Hematopoietic multipotent progenitor cell treated with erythropoietin and hydrocortisone succinate and interleukin-3 and kit ligand, for 15 days (in vitro differentiated cells): ENCODE measurements at places on chromosomes 3 and 15.

GRCh38 chr15:32952901-32953532 is 235.2 kb downstream of the GREM1 start:
- no peak for DNase-seq

DNA sequence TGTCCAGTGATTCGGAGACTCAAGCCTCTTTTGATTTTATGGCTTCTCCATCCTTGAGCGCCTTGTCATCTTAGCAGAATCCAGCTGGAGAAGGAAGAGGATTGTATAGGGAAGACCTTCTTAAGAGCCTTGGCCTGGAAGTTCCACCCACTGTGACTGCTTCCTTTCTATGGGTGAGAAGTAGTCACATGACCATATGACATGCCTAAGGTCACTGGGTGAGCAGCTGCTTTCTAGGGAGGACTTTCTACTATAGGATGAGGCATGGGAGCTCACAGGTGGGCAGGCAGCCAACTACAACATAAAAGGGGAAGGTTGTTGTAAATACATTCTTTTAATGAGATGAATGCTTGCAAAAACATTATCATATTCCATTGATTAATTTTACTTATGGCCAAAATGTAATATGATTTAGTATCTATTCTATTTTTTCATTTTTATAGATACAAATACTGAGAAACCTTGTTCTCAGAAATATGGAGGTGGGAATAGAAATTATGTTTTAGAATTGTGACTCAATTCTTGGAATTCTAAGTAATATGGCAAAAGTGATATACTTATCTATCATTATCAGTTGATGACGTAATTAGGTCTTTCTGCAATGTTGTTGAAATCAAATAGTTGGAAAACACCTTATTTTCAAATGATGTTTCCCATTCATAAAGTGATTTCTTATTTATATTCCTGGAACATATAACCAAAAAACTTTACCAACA is 53.6 kb upstream of the MINAR1 start:
- peak; percentile 66 for DNase-seq

DNA sequence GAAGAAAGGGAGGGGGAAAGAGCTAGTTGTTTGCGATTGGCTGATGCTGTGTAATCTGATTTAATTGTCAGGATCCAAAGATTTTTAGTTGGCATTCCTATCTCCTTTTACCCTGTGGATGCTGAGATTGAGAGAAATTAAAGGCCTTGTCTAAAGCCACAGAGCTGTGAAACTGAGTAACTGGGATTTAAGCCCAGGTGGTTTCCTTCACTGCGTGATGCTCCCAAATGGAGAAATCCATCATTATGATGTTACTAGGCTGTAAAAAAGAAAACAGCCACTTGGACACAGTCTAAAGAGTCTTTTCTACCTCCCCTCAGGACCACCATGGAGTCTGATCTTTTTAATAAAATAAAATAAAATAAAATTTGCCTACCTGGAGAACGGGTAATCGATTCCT is 883.0 kb upstream of the NR2F2 start:
- no peak for DNase-seq

- DNase-seq = no peak
Measured at GRCh38 chr3:174613173-174613572, 246.0 kb upstream of the NAALADL2 start.

DNA sequence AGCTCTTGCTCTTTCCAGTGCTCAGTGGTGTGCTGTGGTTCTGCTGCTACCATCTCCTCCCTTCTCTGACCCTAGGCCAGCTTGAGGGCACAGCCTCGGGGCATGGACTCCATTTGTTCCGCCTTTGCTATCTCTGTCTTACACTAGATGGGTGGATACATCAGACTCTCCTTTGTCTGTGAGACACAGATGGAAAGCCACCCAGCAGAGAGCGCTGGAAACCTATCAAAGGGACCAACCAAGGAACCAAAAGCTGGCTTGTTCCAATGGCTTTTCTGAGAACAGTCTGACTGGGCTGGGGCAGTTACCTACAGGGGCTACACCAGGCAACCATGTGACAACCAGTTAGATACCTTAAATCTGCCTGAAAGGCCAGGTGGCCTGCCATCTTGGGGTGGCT is 63.8 kb downstream of the NPTN start:
- DNase-seq = peak; percentile 63

DNA sequence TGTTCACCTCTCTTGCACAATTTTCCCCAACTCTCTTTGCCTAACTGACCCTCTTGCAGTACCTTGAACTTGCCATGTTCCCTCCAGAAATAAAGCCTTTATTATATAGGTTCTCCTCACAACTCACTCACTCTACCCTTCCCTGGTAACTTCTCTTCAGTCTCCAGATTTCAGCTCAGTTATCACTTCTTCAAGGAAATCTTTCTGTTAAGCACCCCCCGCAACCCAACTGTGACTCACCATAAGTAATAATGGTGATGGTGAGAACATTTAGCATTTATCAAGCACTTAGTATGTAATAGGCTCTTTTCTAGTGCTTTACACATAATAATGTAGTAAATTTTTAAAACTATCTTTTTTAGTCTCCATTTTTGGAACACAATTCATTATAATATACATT is 8.1 kb upstream of the OR5K1 start:
- no peak for DNase-seq

DNA sequence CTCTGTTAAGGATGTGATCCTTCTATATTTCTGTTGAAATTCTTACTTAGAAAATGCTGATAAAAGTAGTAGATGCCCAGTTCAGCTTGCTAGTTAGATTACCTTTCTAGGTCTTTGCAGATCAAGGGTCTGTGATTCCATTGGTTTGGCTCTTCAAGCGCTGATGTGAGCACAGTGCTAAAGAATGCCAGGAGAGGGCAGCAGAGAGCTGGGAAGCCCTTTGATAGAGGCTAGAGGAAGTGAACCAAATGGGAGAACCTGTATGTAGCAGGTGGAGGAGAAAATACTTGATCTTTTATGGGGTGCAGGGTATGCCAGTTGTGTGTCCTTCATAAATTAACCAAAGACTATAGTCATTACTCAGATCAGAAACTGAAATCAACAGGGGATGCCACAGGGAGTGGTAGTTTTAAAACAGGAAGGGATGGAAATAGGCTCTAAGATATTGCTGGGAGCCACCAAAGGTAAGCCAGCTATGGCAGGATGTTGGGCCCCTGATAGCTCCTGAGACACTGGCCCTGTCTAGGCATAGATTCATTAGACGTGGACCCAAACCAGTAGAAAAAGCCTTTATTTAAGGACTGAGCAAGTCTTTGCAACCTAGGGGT is 677.4 kb downstream of the SQOR start:
- DNase-seq = peak; percentile 14

- no peak for DNase-seq
Measured at GRCh38 chr3:180000500-180000899, 36.2 kb downstream of the PEX5L start.

DNA sequence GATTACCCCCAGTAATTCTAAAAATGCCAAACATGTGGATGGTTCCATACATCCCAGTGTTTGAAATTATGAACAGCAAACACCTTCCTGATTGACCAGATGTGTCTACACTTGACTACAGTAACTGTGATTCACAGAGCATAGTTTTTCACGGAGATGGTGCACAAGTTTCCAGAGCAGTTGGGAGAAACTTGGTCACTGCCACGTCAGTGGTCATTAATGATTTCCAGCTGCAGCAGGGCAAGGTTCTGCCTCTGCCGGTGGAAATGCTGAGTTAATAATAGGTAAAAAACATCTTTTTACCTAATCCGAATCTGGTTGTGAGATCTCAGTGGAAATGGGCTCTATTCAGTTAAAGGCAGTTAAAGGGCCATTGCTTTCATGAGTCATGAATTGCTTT is 154.1 kb upstream of the FEZF2 start:
- DNase-seq = no peak

GRCh38 chr15:31116423-31117030 is 15.0 kb upstream of the TRPM1 start:
- no peak for DNase-seq

DNA sequence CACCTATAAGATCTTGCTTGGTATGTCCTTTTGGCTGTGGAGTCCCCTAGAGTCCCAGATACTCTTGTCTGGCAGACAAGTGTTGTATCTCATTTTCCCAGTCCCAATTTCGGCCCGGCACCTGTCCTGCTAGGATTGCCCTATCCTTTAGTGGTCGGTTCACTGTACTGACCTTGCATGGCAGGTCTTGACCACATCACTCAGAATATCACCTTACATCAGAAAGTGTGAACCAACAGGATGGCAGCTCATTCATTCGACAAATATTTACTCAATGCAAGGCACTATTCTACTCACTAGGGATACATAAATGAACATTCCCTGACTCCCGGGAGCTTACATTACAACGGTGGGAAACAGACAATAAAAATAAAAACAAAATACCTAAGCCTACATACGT is 5.7 kb upstream of the CCDC80 start:
- DNase-seq = no peak

GRCh38 chr15:85723960-85724945 is 70.5 kb downstream of the KLHL25 start:
- no peak for DNase-seq

DNA sequence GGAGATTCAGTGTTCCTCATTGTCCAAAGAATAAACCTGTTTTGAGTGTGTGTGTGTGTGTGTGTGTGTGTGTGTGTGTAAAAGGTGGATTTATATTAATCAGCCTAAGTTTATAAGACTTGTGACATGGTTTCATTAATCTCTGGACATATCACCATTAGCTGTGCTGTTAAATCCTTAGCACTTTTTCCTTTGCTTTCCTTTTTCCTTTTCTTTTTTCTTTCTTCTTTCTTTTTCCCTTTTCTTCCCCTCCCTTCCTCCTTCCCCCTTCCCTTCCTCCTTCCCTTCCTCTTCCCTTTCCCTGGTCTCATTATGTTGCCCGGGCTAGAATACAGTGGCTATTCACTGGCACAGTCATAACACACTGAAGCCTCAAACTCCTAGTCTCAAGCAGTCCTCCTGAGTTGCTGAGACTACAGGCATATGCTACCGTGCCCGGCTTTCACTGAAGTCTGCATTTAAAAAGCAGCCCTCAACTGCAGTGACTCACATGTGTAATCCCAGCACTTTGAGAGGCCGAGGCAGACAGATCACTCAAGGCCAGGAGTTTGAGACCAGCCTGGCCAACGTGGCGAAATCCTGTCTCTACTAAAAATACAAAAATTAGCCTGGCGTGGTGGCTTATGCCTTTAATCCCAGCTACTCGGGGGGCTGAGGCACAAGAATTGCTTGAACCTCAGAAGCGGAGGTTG is 28.6 kb upstream of the ITPKA start:
- DNase-seq = no peak

- DNase-seq = peak; percentile 70
Measured at GRCh38 chr3:9932843-9933560, 632 bp upstream of the CRELD1 start.

DNA sequence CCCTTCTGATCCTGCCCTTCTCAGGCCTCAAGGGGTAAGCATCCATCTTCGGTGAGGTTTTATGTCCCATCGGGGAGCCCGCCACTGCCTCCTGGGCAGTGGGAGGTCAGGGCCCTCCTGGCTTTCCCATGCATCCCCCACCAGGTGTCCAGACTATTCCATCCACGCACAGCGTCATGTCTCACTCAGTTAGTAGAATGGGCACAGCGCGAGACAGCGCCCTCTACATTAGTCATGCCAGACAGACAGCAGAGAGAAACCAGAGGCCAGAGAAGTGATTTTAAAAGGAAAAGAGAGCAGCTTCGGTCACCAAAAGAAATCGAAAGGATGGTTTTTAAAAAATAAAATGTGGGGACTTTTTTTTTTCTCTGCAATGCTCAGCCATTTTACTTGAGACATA is 49.8 kb downstream of the ZDHHC3 start:
- DNase-seq = peak; percentile 43

GRCh38 chr15:94252223-94252766 is 20.9 kb downstream of the MCTP2 start:
- DNase-seq = no peak

GRCh38 chr3:50164984-50165909 is 10.1 kb downstream of the SEMA3F start:
- no peak for DNase-seq

GRCh38 chr3:23189187-23189586 is 13.9 kb upstream of the UBE2E2 start:
- DNase-seq = no peak

DNA sequence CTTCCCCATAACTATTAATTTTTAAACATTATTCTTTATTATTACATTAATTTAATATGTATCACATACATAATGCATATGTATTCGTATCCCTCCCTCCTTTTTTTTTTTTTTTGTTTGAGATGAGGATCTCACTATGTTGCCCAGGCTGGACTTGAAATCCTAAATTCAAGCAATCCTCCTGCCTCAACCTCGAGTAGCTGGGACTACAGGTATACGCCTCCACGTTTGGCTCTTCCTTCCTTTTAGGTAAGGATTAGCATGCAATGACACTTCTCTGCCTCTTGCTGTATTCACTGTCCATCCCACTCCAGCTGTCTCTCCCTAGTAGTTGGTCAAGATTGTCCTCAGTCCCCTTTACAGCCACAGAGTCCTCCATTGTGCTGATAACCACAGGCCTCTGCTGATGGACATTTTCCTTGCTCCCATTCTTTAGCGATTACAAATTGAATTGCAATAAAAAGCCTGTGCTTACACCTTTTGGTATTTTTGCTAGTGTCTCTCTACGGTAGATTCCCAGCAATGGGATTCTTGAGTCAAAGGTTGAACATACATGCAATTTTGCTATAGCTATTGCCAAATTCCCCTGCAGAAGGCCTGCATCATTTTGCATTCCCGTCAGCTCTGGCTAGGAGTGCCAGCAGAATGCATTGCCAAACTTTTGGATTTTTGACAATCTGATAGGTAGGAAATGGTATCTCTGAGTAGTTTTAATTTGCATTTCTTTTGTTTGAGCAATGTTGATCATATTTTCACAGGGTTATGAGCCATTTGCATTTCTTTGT is 156.6 kb downstream of the SMAD6 start:
- DNase-seq = no peak

DNA sequence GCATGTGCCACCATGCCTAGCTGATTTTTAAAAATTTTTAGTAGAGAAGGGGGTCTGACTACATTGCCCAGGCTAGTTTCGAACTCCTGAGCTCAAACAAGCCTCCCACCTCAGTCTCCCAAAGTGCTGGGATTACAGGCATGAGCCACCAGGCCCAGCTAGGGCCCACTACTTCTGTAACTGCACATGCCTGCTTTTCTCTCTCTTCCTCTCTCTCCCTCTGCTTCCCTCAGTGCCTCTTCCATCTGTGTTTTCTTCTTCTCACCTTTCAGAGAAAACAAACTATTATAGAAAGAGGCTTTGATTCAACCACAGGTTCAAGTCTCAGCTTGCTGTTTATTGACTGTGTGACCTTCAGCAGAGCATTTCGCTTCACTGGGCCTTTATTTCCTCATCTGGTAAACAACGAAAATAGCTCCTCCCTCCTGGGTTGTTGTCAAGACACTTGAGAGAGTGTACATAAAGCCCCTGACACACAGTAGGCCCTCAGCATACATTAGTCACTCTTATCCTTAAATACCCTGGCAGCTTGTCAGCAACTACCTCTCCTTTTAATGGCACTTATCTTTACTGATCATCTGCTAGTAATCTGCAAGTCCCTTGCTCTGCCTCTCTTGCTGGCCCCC is 10.2 kb downstream of the TADA3 start:
- DNase-seq = no peak

- DNase-seq = no peak
Measured at GRCh38 chr3:55487381-55488241, 505 bp upstream of the WNT5A start.
